ENCODE measurements at places on chromosomes 16 and 17.

DNA sequence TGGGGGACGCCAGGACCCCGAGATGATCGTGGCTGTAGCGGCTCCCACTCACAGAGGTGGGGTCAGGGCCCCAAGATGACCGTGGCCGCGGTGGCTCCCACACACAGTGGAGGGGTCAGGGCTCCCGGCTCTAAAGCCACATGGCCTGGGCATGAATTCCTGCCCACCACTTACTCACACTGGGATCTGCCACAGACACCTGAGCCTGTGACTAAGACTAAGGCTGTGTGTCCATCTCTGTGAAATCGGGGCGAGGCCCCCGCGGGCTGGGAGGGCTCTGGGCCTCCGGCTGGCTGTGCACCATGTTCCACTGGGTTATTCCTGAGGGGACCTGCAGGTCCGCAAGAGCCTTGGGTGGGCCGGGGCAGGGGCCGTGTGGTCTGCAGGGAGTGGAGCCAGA lies 18.5 kb downstream of the ZFPM1 start:
- DNase-seq = no peak

DNA sequence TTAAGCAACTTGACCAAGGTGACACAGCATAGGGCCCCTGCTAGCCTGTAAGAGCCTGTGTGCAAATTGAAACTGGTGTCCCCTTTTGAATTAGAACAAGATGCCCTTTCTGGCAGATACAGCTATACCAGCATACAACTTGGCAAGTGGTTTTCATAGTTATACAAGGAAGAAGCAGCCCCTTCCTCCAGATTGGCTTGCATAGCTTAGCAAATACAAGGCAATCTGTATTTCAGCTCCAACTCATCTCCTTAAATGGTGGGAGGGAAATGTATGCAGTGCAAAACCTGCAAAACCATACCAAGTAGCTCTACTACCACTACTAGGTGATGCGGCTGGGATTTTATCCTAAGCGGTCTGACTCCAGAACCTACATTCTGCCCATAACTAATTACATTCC lies 427.1 kb downstream of the HAPSTR1 start:
- DNase-seq = no peak

DNA sequence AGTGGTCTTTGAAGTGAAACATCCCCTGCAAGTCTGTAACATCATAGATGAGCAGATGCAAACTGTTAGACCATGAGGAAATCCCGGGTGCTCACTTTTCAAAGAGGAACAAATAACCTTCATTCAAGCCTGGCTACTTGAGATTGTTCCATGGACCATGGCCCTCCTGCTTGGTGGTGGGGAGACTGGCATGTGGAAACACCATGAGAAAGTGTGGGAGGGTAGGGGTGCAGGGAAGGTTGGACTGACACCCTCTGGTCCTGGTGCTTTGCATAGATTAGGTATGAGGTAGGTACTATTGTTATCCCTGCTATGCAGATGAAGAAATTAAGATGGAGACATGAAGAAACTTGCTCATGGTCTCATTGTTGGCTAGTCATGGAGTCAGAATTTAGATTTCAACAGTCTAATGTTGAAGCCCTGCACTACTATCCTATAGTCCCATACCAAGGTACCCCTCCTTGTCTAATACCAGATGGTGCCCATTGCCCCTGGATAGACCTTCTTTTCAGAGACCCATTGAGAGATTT lies 59.0 kb downstream of the SPACA3 start:
- DNase-seq = no peak

DNA sequence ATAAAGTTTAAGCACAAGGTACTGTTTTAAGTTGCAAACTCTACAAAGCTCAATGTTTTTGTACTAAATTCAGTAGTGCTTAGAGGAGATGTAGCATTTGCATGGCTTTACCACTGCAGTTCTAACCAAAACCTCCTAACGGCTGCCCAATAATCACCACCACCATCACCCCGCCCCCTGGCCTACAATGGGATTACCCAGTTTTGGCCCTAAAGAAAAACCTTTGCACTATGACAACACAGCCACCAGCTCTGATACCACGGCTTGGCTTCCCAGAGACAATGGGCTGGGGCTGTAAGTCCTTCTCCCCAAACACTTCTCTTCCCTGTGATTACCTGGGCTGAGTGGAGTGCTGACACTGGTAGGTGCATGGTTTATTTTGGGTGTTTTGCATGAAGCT lies 58.4 kb upstream of the MTMR4 start:
- no peak for DNase-seq

DNA sequence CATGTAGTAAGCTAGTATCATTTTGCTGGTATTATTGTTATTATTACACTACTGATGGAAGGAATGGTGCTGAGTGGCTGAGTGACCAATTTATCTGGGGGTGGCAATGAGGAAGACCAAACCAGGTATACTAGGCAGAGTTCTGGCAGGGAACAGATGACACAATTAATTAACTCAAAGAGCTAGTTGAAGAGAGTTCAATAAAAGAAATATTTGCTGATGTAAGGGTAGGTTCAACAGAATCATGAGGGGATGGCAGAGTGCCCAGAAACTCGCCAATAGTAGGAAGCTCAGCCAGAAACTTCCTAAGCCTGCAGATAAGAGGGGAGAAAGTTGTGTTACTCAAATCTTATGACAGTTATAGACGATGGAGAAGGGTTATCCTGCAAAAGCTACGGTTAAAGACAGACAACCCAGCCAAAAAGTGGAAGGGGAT lies 352.5 kb downstream of the KCNJ2 start:
- no peak for DNase-seq

DNA sequence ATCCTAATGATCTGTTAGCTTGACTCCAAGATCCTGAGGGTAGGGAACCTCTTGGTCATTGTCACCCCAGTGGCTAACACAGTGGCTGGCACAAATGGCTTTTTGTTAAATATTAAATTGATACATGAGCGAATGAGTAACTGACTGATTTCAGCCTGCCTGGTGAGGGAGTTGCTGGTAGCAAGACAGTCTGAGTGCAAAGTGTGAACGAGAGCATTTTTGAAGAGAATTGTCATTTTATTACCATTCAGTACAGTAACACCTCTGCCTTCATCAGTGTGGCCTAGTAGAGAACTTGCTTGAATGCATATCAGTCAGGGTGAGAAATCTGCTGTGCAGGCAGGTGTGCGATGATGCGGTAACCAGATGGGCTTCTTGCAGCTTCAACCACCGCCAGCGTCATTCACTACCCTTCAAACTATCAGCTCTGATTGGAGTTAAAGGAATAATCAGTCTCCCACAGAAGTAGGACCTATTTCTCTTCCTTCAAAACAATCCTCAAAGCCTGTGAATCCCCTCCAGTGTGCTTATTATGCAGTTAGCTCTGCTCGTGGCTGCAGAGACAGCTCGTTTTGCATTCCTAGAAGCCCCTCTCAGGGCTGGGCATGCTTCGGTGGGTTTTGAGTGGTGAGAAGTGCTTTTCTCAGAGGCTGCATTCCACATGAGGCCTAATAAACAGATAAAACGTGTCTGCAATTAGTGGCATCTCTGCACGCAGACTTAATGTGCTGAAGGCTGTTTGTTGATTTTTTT lies 29.0 kb downstream of the HEXIM2 start:
- DNase-seq = no peak

DNA sequence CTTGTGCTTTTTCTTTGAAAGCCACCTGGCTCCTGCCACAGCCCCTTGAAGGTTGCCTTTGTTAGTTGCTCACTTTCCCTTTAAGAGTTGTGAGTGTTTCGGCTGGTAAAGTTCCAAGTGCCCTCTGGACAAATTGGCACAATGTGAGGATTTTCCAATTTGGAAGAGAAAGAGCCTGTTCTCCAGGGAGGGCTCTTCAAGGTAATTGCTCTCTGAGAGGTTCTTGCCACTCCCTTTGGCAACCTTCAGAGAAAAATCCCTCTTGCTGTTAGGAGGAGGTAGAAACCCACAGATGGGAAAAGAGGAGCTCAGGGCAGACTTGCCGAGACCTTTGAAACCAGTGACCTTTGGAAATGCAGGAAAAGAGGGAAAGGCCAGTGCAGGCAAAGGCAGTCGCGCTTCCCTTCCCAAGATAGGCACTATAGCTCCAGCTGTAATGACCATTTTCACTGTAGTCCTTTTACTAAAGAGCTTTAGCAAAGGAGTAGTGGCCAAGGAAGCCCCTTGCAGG lies 49.0 kb upstream of the AKAP1 start:
- no peak for DNase-seq

- no peak for DNase-seq
Measured at GRCh38 chr16:84579936-84580335, 37.9 kb downstream of the COTL1 start.

All from activated CD4-positive, alpha-beta T cell treated with anti-CD3 and anti-CD28 coated beads, Interleukin-2, amount 10 ng/mL, durations not matched to agents 7 days and 5 days (primary cell).